ENCODE measurements at places on chromosomes 4 and X.

GRCh38 chr4:13322681-13323101 is 161.4 kb downstream of the RAB28 start:
- DNase-seq = no peak

GRCh38 chrX:28773807-28774206 is 186.6 kb downstream of the IL1RAPL1 start:
- DNase-seq = no peak

- DNase-seq = peak; percentile 89
These were observed 56.4 kb downstream of the IRF2 start for GRCh38 chr4:184417802-184418511.

GRCh38 chrX:103877571-103877970 is 45.5 kb upstream of the RAB9B start:
- no peak for DNase-seq

DNA sequence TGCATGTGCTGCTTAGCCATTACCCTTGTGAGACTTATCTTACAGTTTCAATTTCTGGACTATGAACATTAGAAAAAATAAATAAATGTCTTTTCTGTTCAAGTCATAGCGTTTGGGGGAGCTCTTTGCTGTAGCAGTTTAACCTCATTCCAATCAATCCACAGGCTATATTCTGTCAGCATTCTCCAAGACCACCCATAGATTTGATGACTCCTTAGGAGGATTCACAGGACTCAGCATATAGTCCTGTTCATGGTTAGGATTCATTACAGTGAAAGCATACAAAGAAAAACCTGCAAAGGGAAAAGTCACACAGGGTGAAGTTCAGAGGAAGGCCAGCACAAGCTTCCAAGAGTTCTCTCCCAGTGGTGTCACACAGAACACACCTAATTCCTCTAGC is 180.5 kb downstream of the ADAMTS3 start:
- no peak for DNase-seq

- DNase-seq = no peak
These were observed 57.8 kb upstream of the HELT start for GRCh38 chr4:184960505-184960971.

- no peak for DNase-seq
These were observed 2275.1 kb downstream of the PCDH7 start for GRCh38 chr4:32994981-32995881.

DNA sequence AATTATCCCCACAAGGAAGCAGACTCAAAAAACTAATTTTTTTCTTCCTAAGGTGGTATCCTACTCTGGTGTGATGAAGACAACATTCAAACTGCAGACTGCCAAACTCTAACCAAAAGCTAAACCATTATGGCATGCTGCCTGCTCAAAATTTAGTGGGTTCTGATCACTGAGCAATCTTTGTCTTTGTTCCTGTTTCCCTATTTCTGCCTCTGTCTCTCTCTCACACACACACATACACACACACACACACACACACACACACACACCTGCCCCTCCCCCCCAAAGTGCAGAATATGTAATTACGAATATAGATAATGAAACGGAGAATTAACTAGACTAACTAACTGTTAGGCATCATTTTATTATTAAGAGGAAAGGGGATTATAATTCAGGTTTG is 1278.6 kb downstream of the PCDH7 start:
- no peak for DNase-seq

DNA sequence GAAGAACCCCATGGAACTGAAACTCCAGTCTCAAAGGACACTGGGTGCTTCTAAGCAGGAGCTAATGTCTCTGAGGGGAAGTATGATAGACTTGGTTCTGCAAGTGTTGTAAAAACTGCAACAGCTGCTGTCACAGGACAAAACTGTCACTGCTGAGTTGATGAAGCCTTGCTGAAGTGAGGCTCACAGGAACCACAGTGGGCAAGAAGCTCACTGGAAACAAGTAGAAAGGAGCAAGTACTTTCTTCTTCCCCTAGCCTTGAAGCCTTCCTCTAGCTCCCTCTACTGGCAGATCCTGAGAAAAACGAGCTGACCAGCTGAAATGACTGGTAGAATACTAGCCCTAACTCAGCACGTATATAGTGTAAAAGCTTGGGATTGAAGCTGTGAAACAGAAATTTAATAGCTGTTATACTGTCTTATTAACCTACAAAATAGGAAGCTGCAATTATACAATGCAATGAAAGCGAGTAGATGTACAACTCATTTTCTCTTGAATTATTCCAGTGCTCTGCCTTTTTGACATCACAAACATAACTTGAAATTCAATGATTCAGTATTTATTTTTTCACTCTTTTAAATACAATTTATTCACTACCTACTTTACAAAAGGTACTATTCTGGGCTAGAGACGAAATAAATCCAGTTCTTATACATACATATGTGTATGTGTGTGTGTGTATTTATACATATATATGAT is 91.4 kb downstream of the GABRB1 start:
- DNase-seq = peak; percentile 73

GRCh38 chr4:69056921-69057550 is 39.2 kb upstream of the UGT2B7 start:
- DNase-seq = no peak

DNA sequence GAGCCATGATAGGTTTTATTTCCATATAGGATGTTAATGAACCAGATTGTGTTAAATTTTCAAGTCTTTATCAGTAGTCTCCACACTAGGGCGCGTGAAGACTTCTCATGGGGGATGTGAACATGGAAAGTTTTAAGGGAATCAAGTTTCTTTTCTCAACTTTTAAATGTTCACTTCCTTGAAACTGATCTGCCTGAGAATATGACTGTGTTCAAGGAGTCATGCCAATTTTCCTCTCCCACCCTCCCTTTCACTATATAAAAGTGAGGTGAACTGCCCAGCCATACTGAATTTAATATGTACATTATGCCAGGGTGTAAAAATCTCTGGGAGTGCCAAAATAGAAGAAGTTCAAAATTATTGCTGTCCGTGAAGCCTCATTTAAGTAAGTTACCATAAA is 30.4 kb upstream of the HPGDS start:
- DNase-seq = no peak

GRCh38 chrX:20863649-20864048 is 510.6 kb upstream of the CNKSR2 start:
- DNase-seq = no peak

GRCh38 chrX:79336869-79337815 is 30.0 kb downstream of the ITM2A start:
- DNase-seq = no peak

DNA sequence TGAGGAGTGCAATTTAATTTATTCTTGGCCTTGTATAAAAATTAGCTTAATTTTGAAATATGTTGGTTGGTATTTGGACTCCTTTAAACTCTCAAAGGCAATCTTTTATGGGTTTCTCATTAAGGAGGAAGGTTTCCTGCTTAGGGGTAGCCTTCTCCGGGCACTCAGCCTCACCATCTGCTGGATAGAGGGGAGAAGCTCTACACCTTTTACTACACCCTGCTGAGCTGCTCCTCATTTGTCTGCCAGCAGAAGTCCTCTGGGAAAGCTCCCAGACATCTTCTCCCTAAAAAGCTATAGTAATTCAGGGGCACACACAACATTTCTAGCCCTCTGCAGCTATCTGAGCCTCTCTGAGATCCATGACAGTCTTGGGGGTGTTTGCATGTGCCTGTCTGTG is 179.1 kb downstream of the SOWAHB start:
- DNase-seq = no peak

DNA sequence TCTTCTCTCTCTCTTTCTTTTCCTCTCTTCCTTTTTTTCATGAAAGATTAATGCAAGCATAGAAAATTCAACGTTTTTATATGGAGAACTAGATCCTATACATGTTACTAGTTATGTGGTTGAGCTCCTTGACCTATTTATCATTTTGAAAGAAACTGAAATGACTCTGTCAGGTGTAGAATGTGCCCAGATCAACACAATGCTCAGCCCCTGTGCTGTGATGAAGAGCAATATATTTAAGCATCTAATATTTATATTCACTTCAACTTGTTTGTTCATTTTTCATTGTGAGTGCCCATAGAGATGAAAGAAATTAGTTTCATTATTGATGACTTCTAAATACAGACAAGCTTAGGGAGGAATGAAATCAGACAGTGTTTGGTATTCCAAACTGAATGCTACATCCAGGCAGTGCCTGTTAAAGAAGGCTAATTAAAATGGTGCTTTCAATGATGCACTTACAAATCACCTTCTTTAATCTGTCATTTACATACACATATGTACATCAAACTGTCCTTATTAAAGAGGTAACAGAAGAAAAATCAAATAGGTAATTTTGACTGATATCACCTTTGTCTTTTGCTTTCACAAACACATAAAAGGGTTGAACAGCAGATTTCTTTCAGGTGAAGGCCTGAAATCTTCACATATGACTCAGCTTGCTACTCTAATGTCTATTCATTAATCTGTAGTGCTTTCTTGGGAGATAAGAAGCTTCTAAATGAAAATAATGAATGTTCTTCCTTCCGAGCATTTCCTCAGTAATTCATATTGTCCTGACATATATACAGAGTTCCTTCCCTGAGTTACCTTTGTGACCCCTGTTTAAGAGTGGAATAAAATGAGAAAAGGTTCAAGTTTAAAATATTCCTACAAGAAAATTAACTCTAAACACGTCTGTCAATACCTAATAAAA is 915.9 kb downstream of the PDHA2 start:
- no peak for DNase-seq

DNA sequence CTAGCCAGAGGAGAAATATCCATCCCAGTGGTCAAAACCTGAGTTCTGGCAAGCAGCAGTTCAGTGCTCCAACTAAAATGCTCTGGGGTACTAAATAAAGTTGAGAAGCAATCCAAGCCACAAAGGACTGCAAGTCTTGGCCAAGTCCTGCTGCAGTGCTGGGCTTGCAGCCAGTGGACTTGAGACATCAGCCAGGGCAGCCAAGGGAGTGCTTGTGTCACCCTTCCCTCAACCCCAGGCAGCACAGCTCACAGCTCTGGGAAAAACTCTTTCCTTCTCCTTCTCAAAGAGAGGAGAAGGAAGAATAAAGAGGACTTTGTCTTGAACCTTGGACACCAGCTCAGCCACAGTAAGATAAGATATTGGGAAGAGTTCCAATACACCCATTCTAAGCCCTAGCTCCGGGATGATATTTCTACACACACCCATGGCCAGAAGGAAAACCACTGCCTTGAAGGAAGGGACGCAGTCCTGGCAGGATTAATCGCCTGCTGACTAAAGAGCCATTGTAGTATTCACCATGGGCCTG is 99.8 kb downstream of the PTCHD1 start:
- no peak for DNase-seq

DNA sequence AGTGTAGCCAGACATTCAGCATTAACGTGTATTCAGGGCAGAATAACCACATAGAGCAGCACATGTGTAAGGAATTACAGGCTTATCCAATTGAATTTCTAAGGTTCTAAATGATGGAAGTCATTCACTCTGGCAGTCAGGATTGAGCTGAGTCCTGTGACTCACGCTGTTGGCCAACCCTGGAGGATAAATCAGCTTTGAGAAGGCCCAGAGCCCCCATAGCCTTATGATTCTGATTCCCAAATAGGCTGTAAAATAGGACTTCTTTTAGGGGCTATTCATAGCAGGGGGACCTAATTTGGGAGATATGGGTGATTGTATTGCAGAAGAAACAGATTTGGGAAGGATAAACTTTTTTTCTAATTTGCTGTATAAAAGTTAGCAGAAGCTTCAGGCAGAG is 8.1 kb upstream of the HPF1 start:
- DNase-seq = no peak

GRCh38 chr4:88318751-88319350 is 34.5 kb upstream of the PPM1K start:
- no peak for DNase-seq
